Liver (tissue), 10 donors: ENCODE measurements at places on chromosomes 2 and 18. TPM values are rescaled to one million over a fixed set of nuclear protein-coding genes. Genes with fewer than 3 reads are reported as not detected.

NETO1 gene
- polyA plus RNA-seq: not detected

CRYBA2 gene
- not detected for polyA plus RNA-seq

PHLPP1 gene
- polyA plus RNA-seq: 4.2 TPM

ADD2 gene
- polyA plus RNA-seq: not detected

RELCH gene
- polyA plus RNA-seq: 4.6 TPM

HJURP gene
- polyA plus RNA-seq: 1.9 TPM

DRC1 gene
- polyA plus RNA-seq: not detected

PSMA8 gene
- polyA plus RNA-seq: not detected

ANKRD30B gene
- polyA plus RNA-seq: not detected

REG1B gene
- 0.18 TPM for polyA plus RNA-seq

ANKRD30BL gene
- polyA plus RNA-seq: not detected

- DNase-seq: no peak
Observed at GRCh38 chr18:36719630-36720029, 109.2 kb downstream of the TPGS2 start.

GRCh38 chr2:172572981-172573380 is 17.1 kb downstream of the PDK1 start:
- no peak for DNase-seq

DNA sequence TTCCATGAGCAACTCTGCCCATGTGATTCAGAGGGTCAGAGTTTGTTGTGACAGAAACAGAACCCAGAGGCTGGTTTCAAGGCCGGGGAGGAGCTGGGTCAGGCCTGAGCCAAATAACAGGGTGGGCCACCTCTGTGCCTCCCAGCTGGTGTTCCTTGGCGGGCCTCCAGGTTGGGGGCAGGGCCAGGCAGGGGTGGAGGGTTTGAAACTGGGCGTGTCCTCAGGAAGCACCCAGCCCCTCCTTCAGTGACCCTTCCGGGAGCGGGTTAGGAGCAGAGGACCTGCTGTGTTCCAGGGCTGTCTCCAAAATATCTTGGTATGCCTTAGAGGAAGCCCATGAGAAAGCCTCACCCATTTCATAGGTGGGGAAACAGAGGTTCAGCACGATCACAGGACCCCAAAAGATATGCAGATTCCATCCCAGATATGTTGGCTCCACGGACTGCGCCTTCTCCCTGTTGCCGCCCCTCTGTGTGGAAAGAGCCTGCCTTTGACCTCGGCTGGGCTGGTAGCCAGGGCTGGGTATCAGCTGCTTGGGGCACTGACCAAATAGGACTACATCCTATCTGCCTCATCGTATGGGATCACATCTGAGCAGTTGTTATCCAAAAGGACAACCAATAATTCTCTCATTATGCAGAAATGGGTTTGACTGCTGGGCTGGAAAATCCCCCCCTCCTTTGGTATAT is 74.8 kb upstream of the GLI2 start:
- no peak for DNase-seq

DNA sequence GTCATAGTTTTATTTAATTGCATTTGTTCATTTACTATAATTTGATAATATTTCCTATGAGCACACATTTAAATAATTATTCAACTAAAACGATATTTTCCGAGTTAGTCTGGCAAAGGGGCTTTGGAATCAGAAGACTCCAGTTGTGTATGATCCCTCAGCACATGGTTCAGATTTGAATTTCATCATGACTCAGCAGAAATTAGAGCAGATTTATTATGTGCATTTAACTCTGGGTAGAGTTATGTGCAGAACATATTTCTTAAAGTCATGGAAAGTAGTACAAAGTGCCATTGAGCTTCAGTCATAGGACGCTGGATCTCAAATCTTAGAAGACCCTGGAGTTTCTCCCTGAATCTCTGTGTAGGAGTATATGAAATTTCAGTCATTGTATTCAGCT is 106.7 kb downstream of the ADCYAP1 start:
- DNase-seq: no peak

- no peak for DNase-seq
Observed at GRCh38 chr18:45670281-45670962, 53.6 kb upstream of the SLC14A1 start.

GRCh38 chr18:9400197-9400596 is 65.6 kb downstream of the TWSG1 start:
- DNase-seq: no peak

- DNase-seq: no peak
Observed at GRCh38 chr2:73063472-73063871, 8.0 kb downstream of the SFXN5 start.

DNA sequence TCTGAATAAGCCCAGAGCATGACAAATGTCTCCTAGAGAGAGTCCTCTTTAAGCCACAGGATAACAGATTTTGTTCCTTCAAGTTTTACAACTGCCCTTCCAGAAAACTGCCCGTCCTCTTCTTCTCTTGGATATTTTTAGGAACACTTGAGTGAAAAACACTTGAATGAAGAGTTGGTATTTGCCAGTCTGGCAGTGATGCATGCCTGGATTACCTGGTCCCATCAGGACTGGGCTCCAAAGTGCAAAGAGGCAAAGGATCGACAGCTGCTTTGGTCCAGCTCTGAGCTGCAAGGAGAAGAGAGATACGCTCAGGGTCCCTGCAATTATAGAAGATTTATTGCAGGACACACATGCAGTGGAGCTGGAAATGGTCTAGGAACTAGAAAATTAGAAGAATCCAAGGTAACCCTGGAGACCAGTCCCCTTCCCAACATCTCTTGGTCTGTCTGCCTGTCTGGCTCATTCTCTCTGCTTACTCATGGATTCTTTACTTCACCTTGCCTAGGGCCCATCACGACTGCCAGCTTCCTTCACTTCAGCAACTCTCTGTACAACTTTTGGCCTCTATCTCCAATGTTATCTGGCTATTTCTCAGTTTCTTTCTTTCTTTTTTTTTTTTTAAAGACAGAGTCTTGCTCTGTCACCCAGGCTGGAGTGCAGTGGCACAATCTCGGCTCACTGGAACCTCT is 112.1 kb upstream of the SIX2 start:
- DNase-seq: no peak

DNA sequence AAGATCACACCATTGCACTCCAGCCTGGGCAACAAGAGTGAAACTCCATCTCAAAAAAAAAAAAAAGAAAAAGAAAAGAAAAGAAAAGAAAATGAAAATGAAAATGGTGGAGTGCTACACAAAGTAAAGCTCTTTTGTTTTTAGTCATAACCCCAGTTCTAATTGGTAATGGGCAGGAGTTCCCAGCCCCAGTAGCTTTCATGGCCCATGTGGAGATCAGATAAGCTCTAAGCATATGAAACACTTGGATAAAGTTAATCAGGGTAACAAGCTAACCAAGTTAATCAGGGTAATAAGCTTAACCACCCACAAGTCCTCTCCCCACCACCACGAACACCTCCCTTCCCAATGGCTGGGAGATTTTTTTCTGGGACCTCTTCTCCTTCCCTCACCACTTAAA is 240.8 kb downstream of the BCL11A start:
- DNase-seq: no peak

DNA sequence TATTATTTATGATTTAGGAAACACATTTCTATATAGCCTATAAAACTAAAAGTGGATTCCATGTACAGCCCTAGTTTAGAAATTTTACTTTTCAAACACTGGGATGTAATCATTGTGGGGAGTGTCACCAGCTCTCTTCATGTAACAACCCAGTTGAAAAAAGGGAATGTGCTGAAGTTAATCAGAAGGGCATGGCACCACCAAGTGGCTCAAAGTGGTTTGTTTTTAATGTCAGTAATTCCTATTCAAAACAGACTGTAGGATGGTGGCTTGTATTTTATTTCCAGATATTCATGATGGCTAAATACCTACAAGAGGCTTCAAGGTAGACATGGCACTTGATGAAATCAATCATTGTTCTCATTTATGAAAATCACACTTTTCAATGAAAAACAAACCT is 58.1 kb upstream of the TMEM182 start:
- DNase-seq: no peak

DNA sequence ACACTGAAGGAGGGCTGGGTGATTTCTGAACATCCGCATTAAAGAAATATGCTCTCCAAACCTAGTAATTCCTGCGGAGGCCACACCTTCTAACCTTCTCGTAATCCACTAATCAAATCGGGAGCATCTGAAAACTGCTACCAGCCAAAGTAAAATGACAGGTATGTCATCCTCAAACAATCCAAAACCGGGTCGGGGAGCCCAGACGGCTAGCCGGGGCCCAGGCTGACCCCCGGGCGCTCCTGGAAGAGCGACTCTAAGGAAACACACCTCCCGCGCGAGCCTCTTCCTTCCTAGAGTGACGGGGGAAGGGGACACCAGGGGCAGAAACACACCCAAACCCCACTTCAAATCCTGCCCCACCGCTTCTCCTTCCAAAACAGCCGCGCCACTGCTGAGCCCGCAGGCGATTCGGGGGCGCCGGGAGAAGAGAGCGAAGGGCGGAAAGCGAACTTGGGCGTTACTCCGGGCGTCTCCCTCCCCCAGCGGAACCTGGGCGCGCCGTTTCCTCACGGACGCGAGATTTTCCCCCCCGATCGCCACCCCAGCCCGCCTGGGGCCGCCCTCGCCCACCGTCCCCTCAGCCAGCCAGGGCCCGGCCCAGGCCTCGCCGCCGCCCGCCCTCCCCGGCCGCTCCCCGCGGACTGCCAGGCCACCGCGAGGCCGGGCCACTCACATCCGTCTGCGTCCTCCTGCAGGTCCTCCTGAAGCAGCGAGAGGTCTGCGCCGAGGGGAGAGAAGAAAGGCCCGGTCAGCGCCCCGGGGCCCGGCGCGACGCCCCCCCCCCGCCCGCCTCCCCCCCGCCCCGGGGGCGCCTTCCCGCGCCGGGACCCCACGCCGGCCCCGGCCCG is 584 bp downstream of the PPP4R1 start:
- peak; percentile 67 for DNase-seq

- DNase-seq: no peak
Observed at GRCh38 chr2:53095664-53096063, 671.9 kb upstream of the CHAC2 start.

- DNase-seq: no peak
Observed at GRCh38 chr18:45786941-45787340, 38.5 kb upstream of the SIGLEC15 start.

DNA sequence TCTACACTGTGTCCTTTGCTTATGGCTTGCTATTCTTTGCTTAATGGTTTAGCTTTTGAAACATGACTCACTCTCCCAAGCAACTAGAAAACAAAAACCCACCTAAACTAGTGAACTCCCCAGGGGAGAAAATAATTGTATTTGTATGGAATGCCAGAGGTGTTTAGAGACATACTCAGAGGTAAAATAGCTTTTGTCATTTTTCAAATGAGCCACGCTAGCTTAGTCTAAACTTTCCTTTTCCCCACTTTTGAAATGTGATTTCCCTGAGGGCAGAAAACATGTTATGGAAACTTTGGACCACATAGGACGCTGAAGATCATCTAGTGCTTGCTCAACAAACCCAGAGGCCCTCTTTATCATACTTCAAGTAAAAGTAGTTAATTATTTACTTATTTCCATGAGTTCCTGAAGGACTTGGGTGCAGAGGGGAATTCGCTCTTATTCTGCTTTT is 16.5 kb upstream of the CYTIP start:
- DNase-seq: no peak

- no peak for DNase-seq
Observed at GRCh38 chr2:226077031-226077430, 677.5 kb downstream of the NYAP2 start.

DNA sequence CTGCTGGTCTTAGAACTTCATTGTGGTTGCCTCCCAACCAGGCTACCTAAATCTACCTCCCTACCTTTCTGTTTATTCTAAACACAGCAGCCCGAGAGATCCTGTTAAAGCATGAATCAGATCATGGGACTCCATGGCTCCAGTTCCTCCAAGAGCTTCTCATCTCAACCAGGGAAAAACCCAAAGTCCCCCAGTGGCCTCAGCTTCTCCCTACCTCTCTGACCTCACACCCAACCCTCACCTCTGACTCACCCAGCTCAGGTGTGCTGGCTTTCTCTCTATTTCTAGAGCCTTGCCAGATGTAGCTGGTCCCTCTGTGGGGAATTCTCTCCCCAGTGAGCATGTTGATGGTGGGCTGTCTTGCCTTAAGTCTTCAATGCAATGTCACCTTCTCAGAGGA is 93.8 kb upstream of the COPS8 start:
- DNase-seq: no peak

DNA sequence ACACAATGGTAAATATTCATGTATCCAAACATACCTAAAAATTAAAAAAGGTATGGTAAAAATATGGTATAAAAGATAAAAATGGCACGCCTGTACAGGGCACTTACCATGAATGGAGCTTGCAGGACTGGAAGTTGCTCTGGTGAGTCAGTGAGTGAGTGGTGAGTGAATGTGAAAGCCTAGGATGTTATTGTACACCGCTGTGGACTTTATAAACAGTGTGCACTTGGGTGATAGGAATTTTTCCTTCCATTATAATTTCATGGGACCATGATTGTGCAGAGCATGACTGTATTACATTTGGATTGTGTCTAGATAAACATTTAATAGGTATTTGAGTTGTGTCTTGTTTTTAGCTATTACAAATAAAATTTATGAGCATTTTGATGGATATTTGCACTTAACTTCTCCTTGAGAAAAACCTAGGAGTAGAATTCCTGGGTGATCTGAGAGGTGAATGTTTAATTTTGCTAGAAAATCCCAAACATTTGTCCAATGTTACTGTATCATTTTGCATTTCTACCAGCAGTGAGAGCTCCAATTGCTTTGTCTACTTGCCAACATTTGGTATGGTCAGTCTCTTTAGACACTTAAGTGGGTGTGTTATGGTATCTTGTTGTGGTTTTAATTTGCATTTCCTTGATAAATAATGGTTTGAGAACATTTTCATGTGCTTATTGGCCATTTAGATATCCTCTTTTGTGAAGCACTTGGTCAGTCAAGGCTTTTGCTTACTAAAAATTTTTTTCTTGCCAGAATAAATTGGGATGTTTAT is 81.7 kb downstream of the BCL2L11 start:
- DNase-seq: no peak

GRCh38 chr18:78191276-78191675 is 788.3 kb upstream of the SALL3 start:
- no peak for DNase-seq

DNA sequence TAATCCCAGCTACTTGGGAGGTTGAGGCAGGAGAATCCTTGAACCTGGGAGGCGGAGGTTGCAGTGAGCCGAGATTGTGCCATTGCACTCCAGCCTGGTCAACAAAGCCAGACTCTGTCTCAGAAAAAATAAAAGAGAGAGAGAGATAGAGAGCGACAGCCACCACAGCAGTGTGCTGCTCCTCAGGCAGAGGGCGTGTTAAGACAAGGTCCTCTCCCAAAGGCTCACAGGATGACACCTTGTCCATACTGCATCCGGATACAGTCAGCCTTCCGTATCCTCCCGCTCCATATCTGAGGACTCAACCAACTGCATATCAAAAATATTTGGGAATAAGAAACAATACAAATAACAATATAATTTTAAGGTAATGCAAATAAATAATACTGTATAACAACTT is 20.1 kb downstream of the ARL4C start:
- DNase-seq: no peak
